ELF-1 (cell line): ENCODE measurements at places on chromosomes 6 and 20.

- DNase-seq: no peak
These were observed 31.4 kb downstream of the PRDM1 start for GRCh38 chr6:106117579-106117978.

DNA sequence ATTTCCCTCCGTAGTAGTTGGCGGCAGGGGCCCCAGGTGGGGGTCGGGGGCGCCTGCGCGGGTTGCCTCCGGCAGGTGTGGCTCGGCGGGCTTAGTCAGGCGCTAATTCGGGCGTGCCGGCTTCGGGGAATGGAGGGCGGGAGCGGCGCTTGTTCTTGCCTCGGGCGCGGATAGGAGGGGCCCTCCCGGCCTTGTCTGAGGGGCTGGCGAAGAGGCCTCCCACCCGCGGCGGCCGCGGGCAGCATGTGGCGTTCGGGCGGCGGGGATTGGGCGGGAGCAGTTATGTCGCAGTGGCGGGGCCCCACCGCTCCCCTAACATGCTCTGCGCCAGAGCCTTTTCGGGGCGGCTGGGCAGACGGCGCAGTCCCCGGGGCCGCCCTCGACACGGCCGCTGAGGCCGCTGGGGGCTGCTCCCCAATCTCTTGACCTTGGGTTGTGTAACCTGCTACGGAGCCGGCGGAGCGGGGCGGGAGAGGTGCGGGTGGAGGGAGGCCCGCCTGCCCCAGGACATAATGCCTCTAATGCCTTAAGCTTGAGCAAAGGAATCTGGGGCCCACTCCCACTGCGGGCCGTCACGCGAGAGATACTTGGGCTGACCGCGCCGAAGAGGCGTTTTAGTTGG is 1.1 kb downstream of the AMD1 start:
- peak; percentile 73 for DNase-seq

GRCh38 chr6:37491171-37491829 is 8.4 kb downstream of the CCDC167 start:
- DNase-seq: no peak

DNA sequence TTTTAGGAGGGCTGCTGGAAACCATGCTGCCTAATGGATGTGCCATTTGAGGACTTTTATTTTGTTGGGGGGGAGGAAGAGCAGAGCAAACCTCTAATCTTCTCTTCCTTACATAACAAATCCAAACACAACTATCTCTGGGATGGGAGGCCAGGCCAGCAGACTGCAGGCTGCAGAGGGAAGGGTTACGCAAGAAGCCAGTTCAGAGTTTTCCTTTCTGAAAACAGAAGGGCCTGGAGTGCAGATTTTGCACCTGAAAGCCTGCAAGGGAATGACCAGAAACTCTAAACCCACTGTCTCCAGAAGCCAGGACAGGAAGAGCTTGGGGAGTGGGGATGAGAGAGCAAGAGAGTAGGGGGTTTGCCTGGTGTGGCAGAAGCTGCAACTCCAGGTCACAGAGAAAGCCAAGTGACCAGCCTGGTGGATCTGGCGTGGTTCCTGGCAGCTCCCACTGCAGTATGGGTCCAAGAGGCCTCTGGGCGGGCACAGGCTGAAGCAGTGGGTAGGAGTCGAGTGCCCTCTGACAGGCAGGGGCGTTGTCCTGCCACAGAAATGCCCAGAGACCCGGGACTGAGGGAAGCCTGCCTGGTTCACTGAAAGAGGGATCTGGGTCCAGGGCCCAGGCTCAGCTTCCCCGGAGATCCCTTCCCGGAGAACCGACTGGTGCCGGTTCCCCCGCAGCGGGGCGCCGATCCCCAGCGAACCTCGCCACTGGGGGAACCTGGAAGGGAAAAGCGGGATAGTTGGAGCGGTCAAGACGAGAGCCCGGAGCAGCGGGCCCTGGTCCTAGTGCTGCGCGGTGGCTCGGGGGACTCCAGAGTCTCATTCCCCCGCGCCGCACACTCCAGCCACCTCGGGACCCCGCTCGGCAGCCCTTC is 6.7 kb downstream of the MAFB start:
- DNase-seq: no peak

GRCh38 chr20:54193817-54194216 is 14.1 kb upstream of the PFDN4 start:
- no peak for DNase-seq

DNA sequence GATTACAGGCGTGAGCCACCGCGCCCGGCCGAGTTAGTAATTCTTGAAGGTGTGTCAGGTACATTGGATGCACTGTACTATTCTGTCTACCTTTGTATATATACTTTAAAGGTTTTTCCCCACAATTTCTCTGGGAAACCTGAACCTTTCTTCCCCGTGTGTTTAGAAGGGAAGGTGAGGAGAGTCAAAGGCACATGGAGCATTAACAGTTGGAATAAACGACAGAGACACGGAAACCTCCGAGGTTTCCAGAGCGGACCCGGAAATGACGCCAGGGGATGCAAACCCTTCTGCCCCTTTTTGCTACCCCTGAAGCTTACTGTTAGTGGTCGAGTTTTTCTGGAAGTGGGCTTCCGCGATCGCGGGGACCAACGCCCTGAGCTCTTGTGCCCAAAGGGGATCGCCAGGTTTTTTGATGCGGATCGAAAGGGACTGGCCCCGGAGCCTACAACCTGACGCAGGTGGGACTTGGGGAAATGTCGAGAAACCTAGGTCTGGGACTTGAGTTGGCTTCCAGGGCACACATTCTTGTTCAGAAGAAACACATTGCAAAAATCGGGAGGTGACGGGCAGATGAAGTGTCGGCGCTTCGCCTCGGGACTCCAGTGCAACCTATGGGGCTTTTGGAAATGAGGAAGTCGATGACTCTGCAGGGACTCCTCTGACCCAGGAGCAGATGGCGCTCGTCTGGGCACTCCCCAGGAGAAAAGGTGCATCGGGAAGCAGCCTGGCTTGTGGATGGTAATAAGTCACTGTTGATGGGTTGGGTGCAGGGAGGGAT is 218.2 kb downstream of the OR2B2 start:
- DNase-seq: peak; percentile 82

DNA sequence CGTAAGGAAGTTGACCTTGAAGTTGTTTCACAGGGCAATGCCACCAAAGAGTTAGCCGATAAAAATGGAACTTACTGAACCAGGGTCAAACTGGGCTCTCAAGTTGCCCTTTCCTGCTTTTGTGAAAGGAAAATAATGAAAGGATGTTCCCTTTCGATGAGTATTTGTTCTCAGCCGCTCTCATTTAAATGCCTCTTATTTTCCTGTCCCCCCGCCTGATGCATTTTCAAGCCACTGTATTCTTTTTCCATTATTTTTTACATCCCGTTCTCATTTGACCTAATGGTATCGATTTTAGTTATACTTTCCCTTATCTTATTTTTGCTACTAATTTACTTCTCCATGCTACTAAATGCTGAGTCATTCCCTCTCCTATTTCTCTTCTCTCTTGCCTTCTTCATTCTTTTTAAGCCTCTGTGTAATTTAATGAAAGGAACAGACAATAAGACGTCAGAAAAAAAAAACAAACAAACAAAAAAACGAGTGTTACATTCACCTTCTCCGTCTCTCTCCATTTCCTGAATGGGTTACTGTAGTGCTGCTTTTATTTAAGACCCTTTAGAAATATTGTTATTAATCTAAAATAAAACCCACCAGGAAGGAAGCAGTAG is 655 bp upstream of the NDUFAF4 start:
- DNase-seq: no peak

- no peak for DNase-seq
These were observed 17.6 kb downstream of the TFAP2B start for GRCh38 chr6:50836231-50836630.

- DNase-seq: no peak
These were observed 158.7 kb downstream of the SOX4 start for GRCh38 chr6:21752054-21752811.

DNA sequence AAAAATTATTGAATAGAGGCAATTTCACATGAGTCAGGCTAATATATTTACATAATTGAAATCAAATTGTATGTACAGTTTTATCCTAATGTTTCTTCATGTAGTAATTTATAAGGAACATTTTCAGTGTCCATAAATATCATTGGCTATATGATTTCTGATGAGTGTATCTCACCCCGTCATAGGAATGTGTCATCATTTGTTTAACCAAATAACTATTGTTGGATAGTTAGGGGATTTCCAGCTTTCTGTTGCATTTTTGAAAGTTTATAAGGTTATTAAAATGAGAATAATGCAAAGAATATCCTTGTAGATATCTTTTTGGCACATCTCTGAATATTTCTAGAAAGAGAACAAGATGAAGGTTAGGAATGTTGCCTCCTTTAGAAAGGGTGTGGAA is 39.0 kb downstream of the SYTL3 start:
- no peak for DNase-seq

- DNase-seq: peak; percentile 73
These were observed 427 bp downstream of the GINM1 start for GRCh38 chr6:149566410-149567193.

- no peak for DNase-seq
These were observed 8.9 kb downstream of the TIAM2 start for GRCh38 chr6:155004017-155004416.

DNA sequence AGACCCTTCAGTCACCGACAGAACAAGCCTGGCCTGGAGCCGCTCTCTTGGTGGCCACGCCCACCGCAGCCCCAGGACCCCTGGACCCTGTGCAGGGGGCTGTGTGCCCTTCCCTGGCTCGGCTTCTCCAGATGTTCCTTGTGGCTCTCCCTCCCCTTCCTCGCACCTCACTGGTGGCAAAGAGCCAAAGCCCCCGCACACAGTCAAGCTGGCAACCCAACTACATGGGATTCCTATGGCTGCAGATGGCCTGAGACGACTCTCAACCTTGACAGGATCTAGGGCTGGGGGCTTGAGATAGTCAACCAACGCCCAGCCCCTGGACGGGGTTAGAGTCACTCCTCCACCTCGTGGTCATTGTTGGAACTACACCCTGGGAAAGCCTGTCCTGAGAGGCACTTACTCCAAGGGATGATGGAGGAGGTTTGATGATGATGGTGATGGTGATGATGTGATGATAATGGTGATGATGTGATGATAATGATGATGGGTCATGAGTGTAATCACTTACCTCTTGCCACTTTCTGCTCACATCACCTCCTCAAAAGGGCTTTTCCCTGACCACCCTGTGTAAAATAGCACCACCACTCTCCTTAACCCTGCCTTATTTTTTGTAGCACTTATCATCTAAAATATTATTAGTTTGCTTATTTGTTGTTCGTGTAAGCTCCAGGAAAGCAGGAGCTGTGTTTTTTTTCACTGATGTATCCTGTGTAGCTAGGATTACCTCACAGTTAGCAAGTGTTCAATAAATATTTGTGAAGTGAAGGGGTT is 278.4 kb downstream of the LRFN2 start:
- DNase-seq: peak; percentile 82

- no peak for DNase-seq
These were observed 29.5 kb upstream of the SALL4 start for GRCh38 chr20:51831866-51832265.

GRCh38 chr6:42436825-42437224 is 14.9 kb downstream of the TRERF1 start:
- DNase-seq: no peak

DNA sequence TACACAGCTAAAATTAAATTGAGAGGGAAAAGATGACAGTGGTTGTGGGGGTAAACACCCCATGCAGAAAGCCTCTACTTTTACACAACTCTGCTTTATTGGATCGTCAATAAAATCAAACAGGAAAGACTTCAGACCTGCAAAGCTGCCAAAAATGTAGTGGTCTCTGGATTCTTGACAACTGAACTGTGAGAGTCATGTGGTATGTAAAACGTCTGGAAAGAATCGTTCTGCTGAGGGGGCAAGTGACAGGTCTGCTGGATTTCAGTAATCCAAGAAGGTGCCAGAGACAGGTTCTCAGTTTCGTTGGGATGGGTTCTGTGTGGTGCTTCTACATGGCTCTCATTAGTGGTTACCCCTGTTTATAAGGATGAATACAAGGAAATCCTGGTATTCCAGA is 63.3 kb downstream of the TSPYL4 start:
- no peak for DNase-seq

- DNase-seq: no peak
These were observed 7.9 kb upstream of the GMNN start for GRCh38 chr6:24766680-24767462.

DNA sequence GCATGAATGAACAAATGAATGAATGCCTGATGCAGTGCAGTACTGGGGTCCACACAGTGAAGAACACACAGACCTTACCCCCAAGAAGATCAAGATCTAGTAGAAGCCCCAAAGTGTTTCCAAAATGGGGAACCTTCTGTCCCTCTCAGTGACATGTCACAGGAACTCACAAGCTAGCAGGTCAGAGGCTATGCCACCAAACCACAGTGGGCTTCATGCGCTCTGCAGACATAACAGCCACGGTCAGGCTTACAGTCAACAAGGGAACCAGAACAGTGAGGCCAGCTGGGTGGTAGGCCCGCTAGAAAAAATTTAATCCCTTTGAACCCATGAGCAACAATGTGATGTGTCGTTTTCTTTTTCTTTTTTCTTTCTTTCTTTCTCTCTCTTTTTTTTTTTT is 20.2 kb upstream of the ARFGEF2 start:
- no peak for DNase-seq

DNA sequence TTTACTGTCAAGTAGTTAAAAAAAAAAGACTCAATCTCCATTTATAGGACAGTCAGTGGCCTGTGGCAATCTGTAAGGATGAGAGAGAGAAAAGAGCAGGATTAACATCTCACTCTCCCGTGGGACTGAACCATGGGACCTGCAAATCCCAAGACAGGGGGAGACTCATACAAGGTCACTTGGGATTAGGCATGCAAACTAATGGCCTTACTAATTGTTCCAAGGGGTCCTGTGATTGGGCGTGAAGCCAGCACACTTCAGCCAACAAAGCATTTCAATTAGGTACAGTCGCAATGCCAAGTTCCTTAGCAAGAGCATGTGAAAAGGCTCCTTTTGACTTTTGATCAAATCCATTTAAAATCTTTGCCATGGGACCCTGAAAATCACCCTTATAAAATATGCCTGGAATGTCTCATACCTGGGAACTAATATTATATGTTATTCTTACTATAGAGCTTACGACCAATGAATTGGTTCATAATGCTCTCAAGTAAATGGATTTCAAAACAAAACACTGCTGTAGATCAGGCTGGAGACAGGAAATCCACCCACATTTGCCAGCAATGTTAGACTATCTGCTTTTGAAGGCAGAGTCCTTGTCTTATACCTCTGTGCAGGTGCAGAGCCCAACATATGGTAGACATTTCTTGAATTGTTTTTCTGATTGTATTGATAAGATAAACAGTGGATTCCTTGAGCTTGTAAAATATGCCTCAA is 412.5 kb downstream of the GJA1 start:
- DNase-seq: peak; percentile 27

GRCh38 chr6:106746652-106747051 is 117.3 kb downstream of the QRSL1 start:
- DNase-seq: peak; percentile 57

- DNase-seq: no peak
These were observed 565.1 kb upstream of the FLRT3 start for GRCh38 chr20:14902432-14903089.
